M059J (cell line): ENCODE measurements at places on chromosomes 12 and 14.
A peak's percentile ranks its signal among the peaks of the same experiment; 100 is the strongest.

GRCh38 chr14:50620341-50620740, 47.8 kb downstream of the SAV1 start:
- DNase-seq: peak; percentile 33

- no peak for DNase-seq
Measured at GRCh38 chr12:119728444-119728745, 60.5 kb downstream of the PRKAB1 start.

DNA sequence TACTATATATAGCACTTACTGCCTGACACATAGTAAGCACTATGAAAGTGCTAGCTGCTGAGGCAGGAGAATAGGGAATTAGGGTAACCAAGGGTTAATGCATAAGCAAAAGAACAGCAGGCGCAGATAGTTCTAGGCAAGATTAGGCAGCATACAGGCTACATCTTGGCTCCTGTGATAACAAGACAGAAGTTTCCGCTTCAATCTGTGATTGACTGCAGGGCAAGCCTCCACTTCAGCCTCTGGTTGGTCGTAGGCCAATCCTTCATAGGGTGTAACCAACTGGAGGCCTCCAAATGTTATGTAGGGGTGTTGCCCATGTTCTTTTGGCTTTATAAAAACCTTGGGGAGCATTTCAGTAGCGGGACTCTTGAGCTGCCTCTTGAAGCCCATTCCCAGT, 46.9 kb downstream of the KLHL28 start:
- peak; percentile 38 for DNase-seq

GRCh38 chr14:58738876-58739275, 101.1 kb downstream of the DACT1 start:
- DNase-seq: peak; percentile 48

DNA sequence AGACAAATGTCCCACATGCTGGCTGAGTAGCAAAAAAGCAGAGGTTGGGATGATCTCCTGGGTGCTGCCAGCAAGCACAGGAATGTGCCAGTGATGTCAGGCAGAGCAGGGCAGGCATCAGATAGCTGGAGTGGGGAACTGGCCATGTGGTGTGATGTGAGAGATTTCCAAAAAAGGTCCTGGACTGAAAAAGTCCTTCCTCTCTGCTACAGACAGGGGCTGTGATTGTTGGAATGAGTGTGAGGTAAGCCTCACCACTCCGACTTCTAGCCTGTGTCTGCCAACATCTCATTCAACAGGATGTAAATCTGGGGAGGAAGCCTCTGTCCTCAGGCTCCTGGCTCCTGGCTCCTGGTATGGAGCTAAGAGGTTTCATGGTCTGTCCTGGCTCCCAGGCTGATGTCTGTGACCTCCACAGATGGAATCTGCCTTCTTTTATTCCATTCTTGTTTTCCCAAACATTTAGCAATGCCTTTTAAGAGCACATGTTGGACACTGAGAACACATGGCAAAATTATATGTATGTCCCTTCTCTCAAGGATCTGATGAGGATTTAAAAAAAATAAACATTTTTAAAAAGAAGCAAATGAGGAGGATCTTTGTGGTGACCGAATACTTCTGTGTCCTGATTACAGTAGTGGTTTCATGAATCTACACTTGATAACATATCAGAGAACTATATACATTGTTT, 50.1 kb upstream of the STK38L start:
- DNase-seq: peak; percentile 82

GRCh38 chr12:114888448-114888847, 204.5 kb upstream of the TBX3 start:
- peak; percentile 72 for DNase-seq
